ENCODE measurements at places on chromosomes 12 and 14.

GRCh38 chr12:179131-179884, 34.6 kb downstream of the SLC6A12 start:
- no peak for DNase-seq

- DNase-seq = no peak
Measured at GRCh38 chr14:89910691-89911009, 43.9 kb downstream of the EFCAB11 start.

DNA sequence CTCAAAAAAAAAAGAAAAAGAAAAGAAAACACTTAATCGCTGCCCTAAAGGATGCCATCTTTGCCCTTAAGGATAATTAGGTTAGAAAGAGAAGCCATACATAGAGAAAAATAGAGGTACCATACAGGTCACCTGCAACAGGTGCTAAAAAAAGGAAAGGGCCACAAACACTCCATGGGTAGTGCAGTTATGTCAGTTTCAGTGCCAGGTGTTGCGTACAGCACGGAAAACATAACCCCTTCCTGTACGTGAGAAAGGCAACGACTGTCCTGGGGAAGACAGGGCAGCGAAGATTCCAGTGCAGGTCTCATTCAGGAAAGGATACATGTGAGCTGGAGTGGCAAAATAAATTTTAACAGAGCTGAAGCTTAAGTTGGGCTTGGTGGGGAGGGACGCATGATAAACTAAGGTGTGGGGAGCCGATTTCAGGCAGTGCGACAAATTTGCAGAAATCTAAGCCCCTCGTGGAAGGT, 553 bp upstream of the DAZAP2 start:
- no peak for DNase-seq

DNA sequence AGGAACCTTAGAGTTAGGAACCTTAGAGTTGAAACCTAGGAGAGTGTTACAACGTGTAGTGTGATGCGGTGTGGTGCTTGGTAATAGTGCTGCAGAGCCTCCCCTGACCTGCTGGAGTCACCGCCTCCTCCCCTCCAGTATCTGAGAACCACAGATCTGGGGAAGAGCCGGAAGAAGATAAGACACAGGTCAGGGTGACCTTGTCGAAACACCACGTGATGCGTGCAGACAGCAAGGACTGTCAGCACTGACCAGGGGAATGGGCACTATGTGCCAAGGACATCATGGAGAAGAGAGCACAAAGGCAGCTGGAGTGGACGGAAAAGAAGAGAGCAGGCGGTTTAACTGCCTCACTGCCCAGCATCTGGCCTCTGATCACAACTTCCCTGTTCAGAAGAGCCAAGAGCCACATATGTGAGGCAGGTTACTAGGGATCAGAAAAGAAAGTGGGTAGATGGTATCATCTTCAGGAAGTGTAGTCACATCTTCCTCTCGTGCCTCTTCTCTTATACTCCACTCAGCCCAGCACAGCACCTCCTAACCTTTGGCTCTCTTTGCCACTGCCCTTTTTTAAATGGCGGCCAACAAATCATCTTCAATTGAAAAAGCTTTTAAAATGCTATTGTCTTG, 93.7 kb downstream of the TESC start:
- no peak for DNase-seq

- DNase-seq = no peak
Measured at GRCh38 chr12:110575326-110575725, 7.8 kb downstream of the PPTC7 start.

GRCh38 chr12:50508414-50508813, 3.6 kb downstream of the DIP2B start:
- peak; percentile 20 for DNase-seq

GRCh38 chr12:131883521-131883900, 10.9 kb upstream of the ULK1 start:
- peak; percentile 52 for DNase-seq

DNA sequence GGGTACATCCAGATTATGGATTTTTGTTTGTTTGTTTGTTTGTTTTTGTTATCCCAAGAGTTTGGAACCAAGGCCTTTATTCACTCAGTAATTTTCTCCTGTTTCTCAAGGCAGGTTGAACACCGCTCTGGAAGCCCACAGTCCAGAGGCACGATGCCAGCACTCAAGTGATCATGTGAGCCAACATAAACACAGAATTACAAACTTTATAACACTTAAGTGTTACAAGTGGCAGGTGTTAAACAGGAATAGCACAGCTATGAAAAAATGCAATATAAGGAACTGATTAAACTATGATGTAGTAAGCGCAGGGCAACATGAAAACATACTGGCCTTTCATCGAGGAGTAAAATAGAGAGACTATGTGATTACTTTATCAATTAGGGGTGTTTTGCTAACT, 1885.8 kb upstream of the SEL1L start:
- no peak for DNase-seq

DNA sequence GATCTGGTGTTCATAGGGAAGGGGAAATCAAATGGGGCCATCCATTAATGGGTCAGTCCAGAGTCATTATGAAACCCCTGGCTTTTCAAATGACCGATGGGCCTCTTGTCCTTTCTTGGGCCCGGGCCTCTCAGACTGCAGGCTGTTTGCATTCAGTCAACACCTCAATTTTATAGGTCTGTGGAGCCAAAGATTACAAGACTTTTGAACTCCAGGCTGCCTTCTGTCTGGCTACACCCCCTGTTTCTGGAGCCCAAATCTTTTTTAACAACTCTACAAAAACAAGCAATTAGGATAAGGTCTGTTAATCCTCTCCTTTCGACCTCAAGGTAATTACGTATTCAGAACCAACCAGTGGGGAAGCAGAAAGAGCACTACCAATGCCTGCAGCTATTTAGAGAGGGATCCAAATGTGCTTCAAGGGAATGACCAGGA, 35.6 kb downstream of the DUSP6 start:
- no peak for DNase-seq

GRCh38 chr14:86675059-86675458, 1145.1 kb downstream of the FLRT2 start:
- DNase-seq = no peak

DNA sequence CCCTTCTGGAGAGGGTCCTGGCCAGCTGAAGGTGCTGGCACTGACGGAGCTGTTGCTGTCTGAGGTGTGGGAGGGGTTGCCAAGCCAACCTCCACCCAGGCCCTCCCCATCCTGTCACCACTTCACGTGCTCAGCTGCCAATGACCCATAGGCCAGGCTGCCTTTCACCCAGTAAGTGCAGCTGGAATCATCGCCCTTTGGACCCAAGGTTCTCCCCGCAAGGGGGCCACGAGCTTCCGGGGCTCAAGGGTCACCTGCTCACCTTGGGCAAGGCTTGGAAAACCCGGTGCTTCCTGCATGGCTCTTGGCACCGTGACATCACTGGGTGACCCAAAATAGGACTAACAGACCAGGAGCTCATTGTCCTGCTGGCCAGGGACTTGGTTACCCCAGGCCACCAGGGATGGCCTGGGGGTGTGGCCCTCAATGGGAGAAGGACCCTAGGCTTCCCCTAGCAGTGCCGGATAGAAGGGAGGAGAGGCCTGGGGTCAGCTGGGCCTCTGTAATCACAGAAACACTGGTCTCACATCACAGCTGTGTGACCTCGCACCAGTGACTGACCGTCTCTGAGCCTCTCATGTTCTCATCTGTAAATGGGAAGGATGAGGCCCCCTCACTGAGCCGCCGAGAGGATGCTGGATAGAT, 51.3 kb downstream of the CCDC85C start:
- no peak for DNase-seq

DNA sequence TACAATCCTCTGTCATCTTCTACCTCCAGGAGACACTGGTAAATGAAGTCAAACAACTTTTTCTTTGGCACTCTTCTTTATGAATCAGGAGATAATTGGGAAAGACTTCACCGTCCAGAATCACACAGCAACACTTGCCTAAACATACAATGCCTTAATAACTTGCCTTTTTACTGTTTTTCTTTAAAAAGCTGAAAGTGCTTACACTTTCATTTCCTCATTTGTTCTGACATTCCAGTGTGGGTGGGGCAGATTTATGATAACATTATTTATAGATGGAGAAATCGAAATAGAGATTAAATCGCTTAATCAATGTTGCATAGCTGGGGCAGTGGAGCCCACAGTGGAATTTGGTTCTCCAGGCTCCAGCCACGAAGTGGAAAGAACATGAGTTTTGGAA, 2.8 kb upstream of the FRS2 start:
- DNase-seq = no peak

DNA sequence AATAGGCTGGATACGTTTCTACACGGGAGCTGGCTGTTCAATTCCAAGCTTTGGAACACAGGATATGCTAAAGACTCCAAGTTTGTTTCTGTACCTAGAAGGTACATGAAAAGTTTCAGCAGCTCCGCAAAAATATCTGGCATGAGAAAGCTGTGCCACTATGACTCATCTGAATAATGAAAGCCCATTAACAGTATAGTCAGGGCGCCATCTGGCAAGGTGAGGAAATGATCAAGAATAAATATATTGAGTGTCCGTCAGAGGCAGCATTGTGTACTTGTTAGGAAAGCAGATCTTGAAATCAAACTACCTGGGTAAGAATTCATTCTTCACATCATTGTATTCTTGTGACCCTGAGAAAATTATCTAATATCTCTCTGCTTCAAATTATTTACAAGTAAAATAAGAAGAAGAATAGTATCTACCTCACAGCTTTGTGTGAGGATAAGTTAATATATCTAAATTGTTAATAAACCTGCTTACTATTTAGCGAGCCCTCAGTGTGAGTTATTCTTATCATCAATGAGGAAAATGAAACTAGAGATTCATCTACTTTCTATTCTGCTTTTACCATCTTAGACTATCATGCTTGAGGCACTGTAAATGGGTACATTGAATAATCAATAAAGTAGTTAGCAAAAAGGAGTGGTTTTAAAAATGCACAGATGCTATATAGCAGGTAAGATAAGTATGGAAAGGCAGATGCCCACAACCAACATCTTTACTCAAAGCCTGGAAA, 53.5 kb downstream of the FSCB start:
- no peak for DNase-seq

- no peak for DNase-seq
Measured at GRCh38 chr14:82720946-82721345, 1187.3 kb upstream of the SEL1L start.

GRCh38 chr12:62264706-62265105, 4.5 kb downstream of the USP15 start:
- no peak for DNase-seq

DNA sequence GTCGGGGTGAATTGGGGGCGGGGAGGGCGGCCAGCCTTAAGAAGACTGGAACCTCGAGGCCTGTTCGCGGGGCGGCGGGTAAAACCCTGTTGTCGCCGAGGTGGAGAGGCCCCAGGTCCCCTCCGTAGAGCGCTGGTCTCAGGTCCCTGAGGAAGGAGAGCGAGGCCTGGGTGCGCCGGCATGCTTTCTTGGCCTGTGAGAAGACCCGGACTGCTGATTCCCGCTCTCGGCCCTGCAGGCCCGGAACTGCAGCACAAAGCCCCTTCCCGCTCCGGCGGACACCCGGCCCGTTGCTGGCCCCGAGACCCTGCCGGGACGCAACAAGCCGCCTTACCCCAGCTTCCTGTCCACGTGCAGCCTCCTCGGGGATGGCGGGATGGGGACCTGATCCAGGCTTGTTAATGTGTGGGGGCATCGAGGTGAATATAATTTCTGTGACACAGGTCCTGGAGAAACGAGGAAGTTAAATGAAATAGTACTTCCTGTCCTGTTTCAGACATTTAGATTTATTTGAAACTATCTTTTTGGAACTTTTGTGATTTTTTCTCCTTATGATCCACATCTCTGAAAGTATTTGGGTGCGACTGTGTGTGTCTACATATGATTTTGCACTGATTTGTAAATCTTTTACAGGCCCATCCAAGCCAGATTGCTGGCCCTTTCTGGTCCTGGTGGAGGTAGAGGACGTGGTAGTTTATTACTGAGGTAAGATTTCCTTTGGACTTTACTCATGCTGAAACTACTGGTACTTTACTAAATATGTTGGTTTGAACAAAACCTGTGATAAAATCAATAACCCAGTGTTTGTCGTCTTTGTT, 600 bp downstream of the PNN start:
- peak; percentile 49 for DNase-seq

GRCh38 chr12:3107071-3107583, 29.9 kb downstream of the TSPAN9 start:
- DNase-seq = peak; percentile 81

DNA sequence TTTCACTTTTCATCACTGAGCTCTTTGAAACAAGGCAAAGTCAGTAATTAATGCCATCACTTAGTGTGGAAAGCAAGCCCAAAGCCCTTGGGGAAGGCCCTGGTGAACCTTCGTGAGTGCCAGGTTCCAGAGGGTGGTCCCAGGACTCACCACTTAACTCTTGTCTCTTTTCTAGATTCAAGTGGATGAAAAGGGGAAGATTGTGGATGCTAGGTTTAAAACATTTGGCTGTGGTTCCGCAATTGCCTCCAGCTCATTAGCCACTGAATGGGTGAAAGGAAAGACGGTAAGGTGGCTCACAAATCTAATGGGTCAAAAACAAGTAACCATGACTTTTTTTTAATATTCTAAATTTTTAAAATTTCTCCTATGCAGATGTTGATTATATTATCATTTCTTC, 2.8 kb downstream of the ISCU start:
- no peak for DNase-seq

DNA sequence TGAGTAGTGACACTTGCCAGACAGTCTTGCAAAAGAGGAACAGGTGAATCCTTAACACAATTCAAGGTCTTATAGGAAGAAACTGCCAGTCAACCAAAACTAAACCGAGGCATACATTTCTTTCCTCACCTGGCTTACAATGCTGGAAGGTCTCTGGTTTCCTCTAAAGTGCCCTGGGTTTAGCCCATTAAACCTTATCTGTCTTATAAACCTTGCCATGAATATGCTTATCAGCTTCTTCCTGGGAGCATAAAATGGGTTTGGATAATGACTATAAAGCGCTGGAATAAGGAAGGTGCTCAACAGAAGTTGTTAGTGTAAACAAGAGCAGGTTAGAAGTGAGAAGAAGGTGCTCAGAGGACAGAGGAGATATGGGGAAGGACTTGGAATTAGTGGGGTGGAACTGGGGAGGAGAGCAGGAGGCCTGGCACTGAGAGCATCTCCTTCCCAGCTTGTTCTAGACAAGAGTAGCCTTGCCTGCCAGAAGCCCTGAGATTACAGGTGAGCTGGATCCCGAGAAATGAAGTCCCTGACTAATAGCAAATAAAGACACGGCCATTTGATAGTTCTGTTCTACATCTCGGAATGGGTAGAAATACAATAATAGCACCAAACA, 14.1 kb upstream of the GPRC5A start:
- DNase-seq = no peak

GRCh38 chr14:20455355-20456300, 602 bp downstream of the APEX1 start:
- peak; percentile 89 for DNase-seq

DNA sequence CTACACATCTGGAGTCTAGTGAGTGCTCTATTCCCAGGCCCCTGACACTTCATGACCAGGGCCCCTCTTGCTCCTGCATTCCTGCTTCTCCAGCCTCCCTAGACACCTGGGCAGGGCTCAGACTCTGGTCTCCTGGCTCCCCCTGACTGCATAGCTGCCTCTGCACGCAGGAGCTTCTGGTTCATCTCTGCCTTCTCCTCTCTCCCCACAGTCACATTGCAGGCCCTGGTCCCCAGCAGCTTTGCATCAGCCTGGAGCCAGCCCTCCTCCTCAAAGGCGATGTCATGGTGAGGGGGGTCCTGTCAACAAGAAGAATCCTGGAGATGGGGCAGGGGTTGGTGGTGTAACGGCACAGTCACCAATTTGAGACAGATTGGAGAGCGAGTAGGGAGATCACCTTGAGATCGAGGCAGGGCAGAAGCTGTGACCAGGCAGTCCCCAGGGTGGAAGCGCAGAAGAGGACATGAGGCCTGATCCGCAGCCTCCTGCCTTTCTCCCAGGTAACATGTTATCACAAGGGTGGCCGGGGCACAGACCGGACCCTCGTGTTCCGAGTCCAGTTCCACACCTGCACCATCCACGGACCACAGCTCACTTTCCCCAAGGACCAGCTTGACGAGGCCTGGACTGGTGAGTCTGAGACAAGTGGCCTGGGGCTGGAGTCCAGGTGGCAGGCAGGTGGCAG, 8.1 kb downstream of the TNS2 start:
- no peak for DNase-seq

Data from EH (cell line).